ENCODE measurements at places on chromosomes 4 and X.

GRCh38 chr4:17058916-17059741 is 160.7 kb upstream of the LDB2 start:
- H3K4me1 ChIP-seq: peaks cover 24% of the 10 kb centered on the region
- no peak for DNase-seq
- peak overlapping the region; percentile 34 for H3K27ac ChIP-seq
- H3K27me3 ChIP-seq: no peaks in the 10 kb centered on the region
- no peaks in the 10 kb centered on the region for H3K36me3 ChIP-seq

DNA sequence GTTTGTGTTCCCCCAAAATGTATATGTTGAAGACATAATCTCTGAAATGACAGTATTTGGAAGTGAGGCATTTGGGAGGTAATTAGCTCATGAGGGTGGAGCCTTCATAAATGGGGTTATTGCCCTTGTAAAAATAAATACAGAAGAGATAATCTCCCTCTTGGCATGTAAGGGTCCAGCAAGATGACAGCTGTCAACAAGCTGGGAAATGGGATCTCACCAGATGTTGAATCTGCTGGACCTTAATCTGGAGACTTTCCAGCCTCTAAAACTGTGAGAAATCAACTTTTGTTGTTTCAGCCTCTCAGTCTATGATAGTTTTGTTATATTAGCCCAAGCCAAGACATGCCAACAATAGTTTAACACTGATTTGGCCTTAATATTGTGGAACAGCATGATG is 438.2 kb upstream of the PCDH7 start:
- no peaks in the 10 kb centered on the region for H3K36me3 ChIP-seq
- no peak overlapping the region for H3K4me3 ChIP-seq
- no peaks in the 10 kb centered on the region for H3K27me3 ChIP-seq

DNA sequence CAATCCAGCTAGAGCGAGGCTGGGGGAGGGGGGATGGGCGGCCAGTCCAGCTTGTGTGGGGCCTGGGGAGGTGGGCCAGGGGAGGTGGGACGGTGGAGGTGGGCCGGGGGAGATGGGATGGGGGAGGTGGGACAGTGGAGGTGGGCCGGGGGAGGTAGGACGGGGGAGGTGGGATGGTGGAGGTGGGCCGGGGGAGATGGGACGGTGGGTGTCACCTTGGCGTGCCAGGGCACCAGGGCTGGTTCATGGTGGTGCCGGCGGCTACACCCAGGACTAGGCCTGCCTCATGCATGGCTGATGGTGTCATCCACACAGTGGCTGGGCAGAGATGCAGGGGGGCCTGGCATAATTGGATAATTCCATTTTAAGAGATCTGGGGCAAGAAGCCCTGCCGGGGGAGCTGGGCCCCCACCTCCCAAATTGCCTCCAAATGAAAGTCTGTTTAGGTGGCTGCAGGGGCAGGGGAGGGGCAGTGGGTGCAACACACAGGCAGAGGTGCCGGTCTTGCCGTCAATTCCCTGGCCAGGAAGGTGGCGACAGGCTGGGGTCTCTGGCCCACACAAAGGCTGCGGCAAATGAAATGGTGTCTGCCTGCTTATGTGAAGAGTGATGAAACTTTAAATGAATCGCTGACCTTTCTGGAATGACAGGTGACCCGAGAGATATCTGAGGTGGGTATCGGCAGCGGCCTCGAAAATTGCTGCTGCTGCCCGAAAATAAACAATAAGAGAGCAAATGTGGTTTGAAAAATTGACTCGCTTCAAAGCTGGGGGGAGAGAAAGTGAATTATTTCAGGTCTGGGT is 82.1 kb downstream of the FAM53A start:
- no peaks in the 10 kb centered on the region for H3K36me3 ChIP-seq
- DNase-seq: no peak
- H3K27ac ChIP-seq: no peak overlapping the region
- no peak overlapping the region for H3K4me3 ChIP-seq

GRCh38 chr4:1381944-1382541 is 24.2 kb downstream of the NKX1-1 start:
- peaks cover 34% of the 10 kb centered on the region for H3K36me3 ChIP-seq
- H3K27me3 ChIP-seq: no peaks in the 10 kb centered on the region
- no peaks in the 10 kb centered on the region for H3K4me1 ChIP-seq
- DNase-seq: no peak
- no peak overlapping the region for H3K27ac ChIP-seq
- no peak overlapping the region for H3K4me3 ChIP-seq

- no peak overlapping the region for H3K27ac ChIP-seq
- H3K36me3 ChIP-seq: no peaks in the 10 kb centered on the region
These were observed 314.4 kb downstream of the IL1RAPL1 start for GRCh38 chrX:28901637-28902036.

DNA sequence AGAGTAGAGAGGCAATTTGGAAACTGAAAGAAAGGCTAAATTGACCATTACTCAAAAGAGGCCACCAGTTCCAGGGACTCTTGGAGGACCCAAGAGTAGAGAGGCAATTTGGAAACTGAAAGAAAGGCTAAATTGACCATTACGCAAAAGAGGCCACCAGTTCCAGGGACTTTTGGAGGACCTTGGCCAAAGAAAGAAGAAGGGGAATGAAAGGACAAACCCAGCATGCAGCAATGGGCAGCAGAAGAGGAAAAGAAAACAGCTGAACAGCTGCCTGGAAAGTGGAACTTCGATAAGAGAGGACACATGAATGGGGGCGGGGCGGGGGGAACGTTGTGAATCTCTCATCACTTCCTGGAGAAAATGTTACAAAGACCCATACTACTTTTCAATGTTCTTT is 80.8 kb downstream of the PALLD start:
- H3K4me3 ChIP-seq: no peak overlapping the region
- H3K36me3 ChIP-seq: no peaks in the 10 kb centered on the region
- H3K4me1 ChIP-seq: no peaks in the 10 kb centered on the region
- DNase-seq: no peak

- H3K4me1 ChIP-seq: no peaks in the 10 kb centered on the region
- no peak overlapping the region for H3K4me3 ChIP-seq
- H3K36me3 ChIP-seq: no peaks in the 10 kb centered on the region
- no peaks in the 10 kb centered on the region for H3K27me3 ChIP-seq
- DNase-seq: no peak
These were observed 96.6 kb upstream of the LRPAP1 start for GRCh38 chr4:3628868-3629175.

GRCh38 chr4:2353222-2354107 is 65.0 kb downstream of the ZFYVE28 start:
- H3K27me3 ChIP-seq: no peaks in the 10 kb centered on the region
- no peaks in the 10 kb centered on the region for H3K4me1 ChIP-seq
- H3K4me3 ChIP-seq: no peak overlapping the region
- H3K36me3 ChIP-seq: no peaks in the 10 kb centered on the region

DNA sequence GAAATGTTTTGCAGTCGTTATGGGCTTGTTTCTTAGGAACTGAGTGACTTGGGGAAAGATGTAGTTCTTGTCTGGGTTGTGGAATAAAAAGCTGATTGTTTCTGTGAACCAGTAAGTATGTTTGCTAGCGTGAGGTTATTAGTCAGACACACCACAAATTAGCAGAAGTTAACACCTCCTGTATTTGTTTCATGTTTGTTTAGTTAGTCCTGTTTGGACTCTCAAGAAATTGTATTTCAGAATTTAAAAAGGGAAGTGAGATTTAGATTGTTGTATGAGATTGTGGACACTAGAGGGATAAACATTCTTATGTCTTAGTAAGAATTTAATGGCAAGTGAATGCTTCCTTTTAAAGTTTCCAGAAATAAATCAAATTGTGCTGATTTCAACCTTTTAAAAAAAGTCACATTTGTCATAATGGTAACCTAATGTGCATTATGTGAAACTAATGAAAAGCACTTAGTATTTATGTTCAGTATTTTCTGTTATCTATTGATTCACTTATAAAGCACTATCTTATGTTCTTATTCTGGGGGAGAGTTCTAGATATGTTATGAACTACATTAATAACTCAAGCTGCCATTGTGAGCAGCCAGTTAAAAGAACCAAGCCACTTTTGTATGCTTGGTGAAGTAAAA is 25.6 kb downstream of the ATP10D start:
- no peak for DNase-seq
- peaks cover 31% of the 10 kb centered on the region for H3K36me3 ChIP-seq
- no peak overlapping the region for H3K27ac ChIP-seq
- peaks cover 18% of the 10 kb centered on the region for H3K4me1 ChIP-seq

DNA sequence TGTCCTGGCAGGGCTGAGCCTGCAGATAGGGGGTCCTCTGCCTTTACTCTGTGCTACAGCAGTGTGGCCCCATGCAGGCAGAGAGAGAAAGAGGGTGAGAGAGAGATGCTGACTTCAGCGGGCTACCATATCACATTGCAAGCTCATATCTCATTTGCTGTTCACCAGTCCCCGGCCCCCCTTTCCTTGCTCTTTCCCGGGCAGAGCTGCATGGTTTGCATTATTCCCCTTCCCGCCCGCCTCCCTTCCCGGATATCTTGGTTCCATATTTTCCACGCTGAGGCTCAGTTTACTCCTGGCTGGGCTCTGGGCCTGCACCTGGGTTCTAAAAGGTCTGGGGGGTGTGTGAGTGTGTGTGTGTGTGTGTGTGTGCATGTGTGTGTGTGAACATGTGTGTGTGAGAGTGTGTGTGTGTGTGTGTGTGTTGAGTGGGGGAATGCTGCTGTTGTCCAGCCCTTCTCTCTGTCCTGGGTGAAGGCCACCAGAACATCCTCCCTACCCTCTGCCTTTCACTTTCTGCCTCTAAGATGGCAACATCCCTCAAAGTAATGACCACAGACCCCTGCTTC is 63.5 kb downstream of the PJA1 start:
- H3K27ac ChIP-seq: no peak overlapping the region
- H3K27me3 ChIP-seq: no peaks in the 10 kb centered on the region
- H3K36me3 ChIP-seq: no peaks in the 10 kb centered on the region
- no peak overlapping the region for H3K4me3 ChIP-seq

DNA sequence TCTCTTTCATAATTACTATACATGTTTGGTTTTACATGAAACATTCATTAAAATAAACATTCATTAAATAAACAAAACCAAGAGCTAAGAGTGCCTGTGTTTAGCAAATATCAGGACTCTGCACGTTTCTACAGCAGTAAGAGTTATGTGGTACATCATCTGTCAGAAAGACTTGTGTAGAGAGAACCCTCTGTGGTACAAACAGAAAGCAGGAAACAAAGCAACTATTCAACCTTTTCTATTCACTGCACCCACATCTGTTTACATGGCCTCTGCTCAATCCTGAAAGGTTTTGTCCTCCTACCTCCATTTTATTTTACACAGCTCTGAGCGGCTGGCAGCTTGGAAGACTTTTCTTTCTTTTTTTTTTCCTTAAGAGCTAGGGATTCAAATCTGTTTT is 90.7 kb upstream of the PCDH18 start:
- no peaks in the 10 kb centered on the region for H3K27me3 ChIP-seq
- H3K27ac ChIP-seq: no peak overlapping the region
- H3K4me3 ChIP-seq: no peak overlapping the region
- no peak for DNase-seq

GRCh38 chr4:178311997-178312396 is 869.8 kb upstream of the AGA start:
- no peaks in the 10 kb centered on the region for H3K4me1 ChIP-seq

DNA sequence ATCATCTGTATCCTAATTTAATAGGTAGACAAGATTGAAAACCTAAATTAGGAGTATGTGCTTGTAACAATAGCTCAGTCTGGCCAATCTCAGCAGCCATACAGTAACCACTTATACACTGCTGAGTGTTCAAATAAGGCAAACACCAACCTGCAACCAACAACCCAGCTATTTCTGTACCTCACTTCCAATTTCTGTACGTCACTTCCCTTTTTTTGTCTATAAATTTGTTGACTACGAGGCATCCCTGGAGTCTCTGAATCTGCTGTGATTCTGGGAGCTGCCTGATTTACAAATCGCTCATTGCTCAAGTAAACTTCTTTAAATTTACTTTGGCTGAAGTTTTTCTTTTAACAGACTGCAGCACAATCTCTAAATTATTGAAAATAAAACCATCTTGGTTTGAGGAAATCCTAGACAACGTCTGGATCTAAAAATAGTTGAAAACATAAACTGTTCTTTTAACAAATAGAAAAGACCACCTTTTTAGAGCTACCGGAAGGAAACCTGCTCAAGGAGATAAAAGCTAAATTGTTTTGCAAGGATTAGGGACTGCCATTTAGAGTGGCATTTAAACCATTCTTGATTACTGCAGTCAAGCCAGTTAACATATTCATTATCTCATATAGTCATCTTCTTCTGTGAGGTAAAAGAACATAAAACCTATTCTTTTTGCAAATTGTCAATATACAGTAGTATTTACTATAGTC is 778.1 kb downstream of the SH3BGRL start:
- no peaks in the 10 kb centered on the region for H3K27me3 ChIP-seq
- no peak for DNase-seq
- H3K27ac ChIP-seq: no peak overlapping the region
- no peaks in the 10 kb centered on the region for H3K4me1 ChIP-seq
- H3K36me3 ChIP-seq: no peaks in the 10 kb centered on the region
- no peak overlapping the region for H3K4me3 ChIP-seq

All from vagina (tissue), 2 donors.